ENCODE measurements at places on chromosomes 4 and X. TPM values are rescaled to one million over a fixed set of nuclear protein-coding genes. Genes with fewer than 3 reads are reported as not detected.

SERTM2 gene
- polyA plus RNA-seq: 0.02 TPM

CTAG2 gene
- polyA plus RNA-seq: 0.05 TPM

PNMA3 gene
- 3.1 TPM for polyA plus RNA-seq

PFKFB1 gene
- 0.41 TPM for polyA plus RNA-seq

NAT8L gene
- polyA plus RNA-seq: 0.43 TPM

MAGEE2 gene
- under 0.01 TPM for polyA plus RNA-seq

ESX1 gene
- polyA plus RNA-seq: 0.05 TPM

GPRASP1 gene
- polyA plus RNA-seq: 21.7 TPM

CFAP47 gene
- 0.05 TPM for polyA plus RNA-seq

MAOA gene
- 51.3 TPM for polyA plus RNA-seq

NEUROG2 gene
- 0.02 TPM for polyA plus RNA-seq

ZNF518B gene
- polyA plus RNA-seq: 13.6 TPM

ZXDA gene
- 1.1 TPM for polyA plus RNA-seq

FGG gene
- 1.2 TPM for polyA plus RNA-seq

GLOD5 gene
- polyA plus RNA-seq: 0.07 TPM

CXCR3 gene
- polyA plus RNA-seq: 4.0 TPM

FAM199X gene
- 14.4 TPM for polyA plus RNA-seq

MXD4 gene
- polyA plus RNA-seq: 72.7 TPM

CXCL1 gene
- polyA plus RNA-seq: 37.7 TPM

TNIP3 gene
- 2.1 TPM for polyA plus RNA-seq

SERPINA7 gene
- polyA plus RNA-seq: 0.02 TPM

RBM46 gene
- 0.16 TPM for polyA plus RNA-seq

DCAF4L1 gene
- 0.32 TPM for polyA plus RNA-seq

DUX4 gene
- 0.02 TPM for polyA plus RNA-seq

Measured in thymus (tissue), 14 donors.